Nephron progenitor cell (in vitro differentiated cells): ENCODE measurements at places on chromosomes 5 and 9.

- no peak for DNase-seq
Measured at GRCh38 chr5:54415896-54416601, 39.5 kb upstream of the HSPB3 start.

DNA sequence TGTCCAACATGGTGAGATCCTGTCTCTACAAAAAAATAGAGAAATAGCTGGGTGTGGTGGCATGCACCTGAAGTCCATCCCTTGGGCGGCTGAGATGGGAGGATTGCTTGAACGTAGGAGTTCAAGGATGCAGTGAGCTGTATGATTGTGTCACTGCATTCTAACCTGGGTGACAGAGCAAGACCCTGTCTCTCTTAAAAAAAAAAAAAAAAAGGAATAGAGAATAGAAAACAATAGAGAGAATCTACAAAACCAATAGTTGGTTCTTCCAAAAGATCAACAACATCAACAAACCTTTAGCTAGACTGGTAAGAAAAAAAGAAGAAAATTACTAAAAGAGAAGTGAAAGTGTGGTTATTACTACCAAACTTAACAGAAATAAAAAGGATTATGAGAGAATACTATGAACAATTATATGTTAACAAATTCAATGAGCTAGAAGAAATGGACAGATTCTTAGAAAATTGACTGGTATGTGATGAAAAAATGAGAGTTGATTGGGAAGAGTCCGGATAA lies 8.1 kb upstream of the SLC38A9 start:
- no peak for DNase-seq

GRCh38 chr9:86633945-86634344 lies 279.7 kb upstream of the TUT7 start:
- DNase-seq = no peak

- no peak for DNase-seq
Measured at GRCh38 chr5:73786043-73786831, 160.2 kb downstream of the ARHGEF28 start.

DNA sequence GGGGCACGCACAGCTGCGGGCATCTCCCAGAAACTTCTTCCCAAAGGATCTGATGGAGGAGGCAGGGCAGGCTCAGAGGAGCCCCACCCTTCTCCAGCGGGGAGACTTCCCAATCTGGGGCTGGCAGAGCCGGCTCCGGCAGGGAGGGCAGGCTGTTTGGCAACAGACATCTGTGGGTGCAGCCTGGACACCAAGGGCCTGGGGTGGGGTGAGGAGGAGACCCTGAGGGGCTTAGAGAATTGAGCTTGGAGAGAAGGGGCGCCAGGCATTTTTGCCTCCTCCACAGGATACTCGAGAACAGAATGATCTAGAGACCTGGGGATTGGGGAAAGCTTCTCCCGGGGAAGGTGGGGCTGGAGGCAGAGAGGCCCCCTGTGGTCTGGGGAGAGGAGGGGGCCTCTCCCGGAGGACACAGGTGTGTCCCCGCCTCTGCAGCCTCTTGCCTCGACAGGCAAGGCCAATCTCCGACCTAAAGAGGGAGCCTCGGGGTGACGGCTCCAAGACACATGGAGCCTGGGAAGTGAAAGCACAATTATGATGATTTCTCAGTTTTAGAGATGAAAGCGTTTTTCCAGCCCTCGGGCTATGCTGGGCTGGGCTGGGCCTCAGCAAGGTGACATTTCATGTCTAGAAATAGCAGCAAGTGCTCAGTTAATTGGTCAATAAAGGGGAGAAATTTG lies 8.4 kb downstream of the LHX3 start:
- no peak for DNase-seq

DNA sequence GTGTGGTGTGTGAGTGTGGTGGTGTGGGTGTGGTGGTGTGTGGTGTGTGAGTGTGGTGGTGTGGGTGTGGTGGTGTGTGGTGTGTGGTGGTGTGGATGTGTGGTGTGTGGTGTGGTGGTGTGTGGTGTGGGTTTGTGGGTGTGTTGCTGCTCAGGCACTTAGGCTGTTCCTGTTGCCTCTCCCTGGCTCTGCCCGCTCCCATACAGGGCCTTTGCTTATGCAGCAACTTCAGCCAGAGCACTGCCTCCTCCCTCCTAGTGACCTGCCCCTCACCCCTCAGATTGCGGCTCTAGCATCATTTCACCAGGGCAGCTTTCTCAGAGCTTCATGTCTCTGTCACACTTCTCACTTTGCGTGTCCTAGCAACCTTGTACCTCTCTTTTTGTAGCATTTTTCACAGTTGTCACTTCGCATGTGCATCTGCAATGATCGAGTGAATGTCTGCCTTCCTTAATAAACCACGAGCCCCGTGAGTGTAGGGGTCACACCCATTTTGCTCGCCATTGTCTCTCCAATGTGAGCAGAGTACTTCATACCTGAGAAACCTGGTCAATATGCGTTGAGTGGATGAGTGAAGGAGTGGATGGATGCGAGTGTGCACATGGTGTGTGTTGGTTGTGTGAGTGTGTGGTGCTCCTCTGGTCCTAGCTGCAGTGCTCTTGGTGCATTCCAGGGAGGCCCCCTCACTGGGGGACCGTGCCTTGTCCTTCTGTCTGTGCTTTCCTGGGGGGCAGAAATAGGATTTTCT lies 167.9 kb upstream of the PANK3 start:
- no peak for DNase-seq

- DNase-seq = no peak
Measured at GRCh38 chr5:60538426-60538825, 161.5 kb downstream of the DEPDC1B start.

GRCh38 chr5:172641359-172642050 lies 442 bp downstream of the NEURL1B start:
- DNase-seq = peak; percentile 53

- DNase-seq = no peak
Measured at GRCh38 chr9:90774682-90775081, 26.9 kb upstream of the SYK start.

GRCh38 chr5:36535378-36535777 lies 71.0 kb upstream of the SLC1A3 start:
- no peak for DNase-seq

DNA sequence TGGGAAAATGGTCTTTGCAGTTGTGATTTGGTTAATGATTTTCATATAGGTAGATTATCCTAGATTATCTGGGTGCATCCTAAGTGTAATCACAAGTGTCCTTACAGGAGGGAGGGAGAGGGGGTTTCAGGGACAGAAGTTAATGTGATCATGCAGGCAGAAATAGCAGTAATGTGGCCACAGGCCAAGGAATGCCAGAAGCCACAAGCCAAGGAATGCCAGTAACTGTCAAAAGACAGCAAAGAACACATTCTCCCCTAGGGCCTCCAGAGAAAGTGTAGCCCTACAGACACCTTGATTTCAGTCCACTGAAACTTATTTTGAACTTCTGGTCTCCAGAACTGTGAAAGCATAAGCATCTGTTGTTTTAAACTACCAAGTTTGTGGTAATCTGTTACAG lies 2074.5 kb downstream of the MAT2B start:
- no peak for DNase-seq

- no peak for DNase-seq
Measured at GRCh38 chr9:81195206-81195605, 494.1 kb downstream of the TLE1 start.

DNA sequence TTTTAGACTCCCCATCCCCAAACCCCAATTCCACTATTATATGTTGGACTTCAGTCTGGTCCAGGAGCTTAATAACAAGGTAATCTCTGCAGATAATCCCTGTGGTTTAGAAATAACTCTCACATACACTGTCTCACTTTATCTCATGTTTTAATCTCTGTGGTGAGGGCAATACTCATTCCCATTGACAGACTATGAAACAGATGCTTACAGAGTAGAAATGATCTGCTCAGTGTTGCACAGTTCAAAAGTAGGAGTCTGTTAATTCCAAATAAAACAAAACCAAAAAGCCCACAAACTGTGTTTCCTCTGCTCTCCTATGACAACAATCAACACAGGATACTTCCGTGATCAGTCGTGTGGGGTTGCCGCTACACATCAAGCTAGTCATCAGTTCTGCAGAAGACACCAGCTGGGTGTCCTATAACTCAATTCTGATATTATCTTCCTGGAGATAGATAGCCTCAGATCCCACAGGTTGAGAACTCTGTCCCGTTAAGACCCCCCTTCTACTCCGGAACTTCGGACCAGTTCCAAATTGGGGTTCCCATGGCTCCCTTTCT lies 26.3 kb upstream of the FANCC start:
- DNase-seq = no peak

DNA sequence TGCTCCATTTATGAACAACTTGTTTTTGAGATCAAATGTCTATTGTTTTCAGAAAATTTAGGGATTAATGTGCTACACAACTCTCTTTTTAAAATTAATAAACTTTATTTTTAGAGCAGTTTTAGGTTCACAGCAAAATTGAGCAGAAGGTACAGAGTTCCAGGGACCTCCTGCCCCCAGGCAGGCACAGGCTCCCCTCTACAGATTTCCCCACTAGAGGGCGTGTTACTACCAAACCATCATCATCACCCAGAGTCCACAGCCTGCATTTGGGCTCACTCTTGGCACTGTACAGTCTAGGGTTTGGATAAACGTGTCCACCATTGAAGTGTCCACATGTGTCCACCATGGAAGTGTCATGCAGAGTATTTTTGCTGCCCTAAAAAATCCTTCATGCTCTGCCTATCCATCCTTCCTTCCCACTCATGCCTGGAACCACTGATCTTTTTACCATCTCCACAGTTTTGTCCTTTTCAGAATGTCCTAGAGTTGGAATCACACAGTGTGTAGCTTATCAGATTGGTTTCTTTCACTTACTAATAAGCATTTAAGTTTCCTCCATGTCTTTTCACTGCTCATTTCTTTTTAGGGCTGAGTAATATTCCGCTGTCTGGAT lies 61.7 kb downstream of the MRPL36 start:
- peak; percentile 32 for DNase-seq

DNA sequence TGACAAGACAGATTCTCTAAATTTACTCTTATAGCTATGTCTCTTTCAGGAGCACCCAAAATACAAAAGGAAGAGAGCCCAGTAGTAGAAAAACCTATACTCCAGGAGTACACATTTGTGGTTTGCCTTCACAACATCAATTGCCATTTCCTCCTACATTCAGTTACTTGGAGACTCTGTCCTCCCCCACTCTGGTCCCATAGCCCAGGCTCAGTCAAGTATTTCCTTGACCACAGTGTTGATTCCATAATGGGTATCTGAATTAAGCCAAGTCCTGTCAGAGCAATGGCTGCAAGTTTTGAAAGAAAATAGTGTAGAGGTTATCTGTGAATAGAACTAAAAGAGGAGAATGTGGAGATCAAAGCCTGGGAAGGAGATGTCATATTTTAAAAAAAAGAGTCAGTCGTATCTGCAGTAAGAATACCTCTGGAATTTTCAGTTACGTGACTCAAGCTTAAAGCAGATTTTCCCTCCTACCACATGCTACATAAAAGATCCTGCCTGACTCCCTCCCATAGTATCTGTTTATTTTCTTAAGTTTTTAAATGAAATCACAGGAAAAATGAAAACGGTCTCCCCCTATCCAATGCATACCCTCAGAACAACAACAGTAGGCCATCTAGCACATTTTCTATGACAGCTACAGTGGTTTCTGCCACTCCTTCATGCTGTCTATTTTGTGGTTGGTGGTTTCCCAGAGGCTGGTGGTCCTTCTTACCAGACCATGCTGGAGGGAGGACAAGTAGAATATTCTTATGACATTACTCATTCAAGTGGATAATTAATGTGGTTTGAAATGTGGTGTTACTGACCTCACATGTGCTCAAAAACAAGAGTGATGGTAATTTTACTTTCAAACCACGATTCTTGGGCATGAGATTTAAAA lies 249.7 kb upstream of the TMEM161B start:
- DNase-seq = no peak

DNA sequence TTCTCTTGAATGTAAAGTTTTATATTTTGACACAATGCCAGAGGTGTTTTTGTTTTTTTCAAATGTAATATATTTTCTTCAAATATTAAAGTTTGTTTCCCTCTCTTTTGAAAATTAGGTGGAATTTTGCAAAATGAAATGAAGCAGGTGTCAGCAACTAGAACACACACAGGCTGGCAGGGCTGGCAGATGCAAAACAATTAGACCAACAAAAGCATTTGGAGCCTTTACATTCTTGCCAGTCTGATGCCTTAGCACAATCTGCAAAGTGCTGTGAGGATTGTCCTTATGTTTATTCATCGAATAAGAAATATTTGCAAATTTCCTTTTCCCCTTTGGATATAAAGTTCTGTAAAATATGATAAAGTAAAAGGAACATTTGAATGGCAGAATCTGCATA lies 1063.9 kb downstream of the CDH9 start:
- DNase-seq = no peak

DNA sequence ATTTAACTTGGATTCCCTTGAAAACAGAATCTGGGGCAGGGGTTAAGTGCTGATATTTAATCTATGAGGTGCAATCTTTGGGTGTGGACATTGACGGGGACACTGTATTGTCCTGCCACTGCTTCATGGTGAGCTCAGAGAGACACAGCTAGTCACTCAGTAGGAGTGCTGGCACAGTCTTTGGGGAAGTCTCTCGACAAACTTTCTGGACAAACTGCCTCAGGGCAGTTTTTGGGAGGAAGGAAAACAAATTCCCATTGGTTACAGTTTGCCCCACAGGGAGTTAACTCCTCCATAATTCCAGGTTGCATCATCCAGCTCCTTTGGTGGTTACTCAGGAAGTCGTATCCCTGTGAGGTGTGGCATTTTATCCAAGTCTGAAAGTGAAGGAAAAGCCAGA lies 17.9 kb downstream of the HNRNPK start:
- DNase-seq = no peak

GRCh38 chr9:37565661-37566618 lies 10.2 kb downstream of the FBXO10 start:
- no peak for DNase-seq

DNA sequence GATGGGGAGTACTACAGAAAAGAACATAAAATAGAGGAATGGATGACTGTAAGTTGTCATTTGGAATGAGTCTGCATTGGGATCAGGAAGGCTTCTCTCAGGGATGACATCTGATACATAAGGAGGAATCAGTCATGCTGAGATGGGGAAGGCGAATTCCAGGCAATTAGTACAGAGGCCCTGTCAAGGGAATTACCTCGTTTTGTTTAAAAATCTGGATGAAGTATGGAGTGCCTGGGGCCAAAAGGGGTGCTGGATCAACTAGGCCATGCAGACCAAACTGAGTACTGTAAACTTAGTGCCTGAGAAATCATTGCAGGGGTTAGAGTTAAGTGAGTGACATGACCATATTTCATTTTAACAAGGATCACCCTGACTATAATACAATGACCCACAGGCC lies 30.5 kb downstream of the JAKMIP2 start:
- DNase-seq = no peak

- no peak for DNase-seq
Measured at GRCh38 chr9:93819905-93820304, 135.2 kb downstream of the BARX1 start.

DNA sequence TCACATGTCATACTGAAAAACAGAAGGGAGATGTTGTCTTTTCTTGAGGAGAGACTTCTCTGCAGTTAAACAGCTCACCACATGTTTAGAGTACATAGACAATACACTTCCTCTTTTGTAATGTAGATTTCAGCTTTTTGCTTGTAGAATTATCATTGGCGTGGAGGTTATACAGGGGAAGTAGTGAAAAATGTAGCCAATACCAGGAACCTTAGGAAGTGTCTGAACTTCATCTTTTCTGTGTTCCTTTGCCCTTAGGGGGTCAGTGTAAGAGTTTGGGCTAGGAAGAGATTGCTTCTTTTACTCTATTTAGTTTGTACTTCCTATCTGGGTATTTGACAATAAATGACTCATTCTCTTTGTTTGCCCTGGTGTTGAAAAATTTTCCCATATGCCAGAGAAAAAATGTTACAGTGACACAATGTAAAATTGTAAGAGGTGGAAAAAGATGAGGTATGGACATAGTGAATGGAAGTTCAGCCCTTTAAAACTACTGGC lies 21.0 kb upstream of the CDKN2B start:
- DNase-seq = no peak
